Central memory CD4-positive, alpha-beta T cell (primary cell): ENCODE measurements at places on chromosomes 6 and 20.

DNA sequence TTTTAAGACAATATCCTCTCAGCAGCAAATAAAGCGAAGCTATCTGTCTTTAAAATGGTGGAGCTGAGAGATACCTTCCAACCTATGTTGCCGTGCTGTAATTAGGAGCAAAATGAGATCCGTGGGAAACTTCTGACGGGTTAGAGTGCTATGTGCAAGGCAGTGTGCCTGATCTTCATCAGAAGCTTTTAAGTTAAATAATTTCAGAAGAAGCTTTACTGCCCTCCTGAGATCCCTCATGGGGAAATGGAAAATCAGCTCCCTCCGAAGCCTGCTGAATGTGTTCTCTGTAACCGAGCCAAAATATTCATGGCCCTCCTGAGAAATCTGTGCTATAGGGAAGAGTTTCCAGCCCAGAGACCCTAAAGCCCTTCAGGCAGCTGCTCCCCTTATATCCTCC lies 43.7 kb upstream of the TBC1D7 start:
- DNase-seq = no peak

- DNase-seq = no peak
These were observed 161.9 kb downstream of the PAX1 start for GRCh38 chr20:21867353-21867752.

- DNase-seq = no peak
These were observed 49.5 kb upstream of the TULP4 start for GRCh38 chr6:158262755-158263154.

GRCh38 chr6:149852180-149852579 lies 12.0 kb downstream of the LRP11 start:
- DNase-seq = no peak

DNA sequence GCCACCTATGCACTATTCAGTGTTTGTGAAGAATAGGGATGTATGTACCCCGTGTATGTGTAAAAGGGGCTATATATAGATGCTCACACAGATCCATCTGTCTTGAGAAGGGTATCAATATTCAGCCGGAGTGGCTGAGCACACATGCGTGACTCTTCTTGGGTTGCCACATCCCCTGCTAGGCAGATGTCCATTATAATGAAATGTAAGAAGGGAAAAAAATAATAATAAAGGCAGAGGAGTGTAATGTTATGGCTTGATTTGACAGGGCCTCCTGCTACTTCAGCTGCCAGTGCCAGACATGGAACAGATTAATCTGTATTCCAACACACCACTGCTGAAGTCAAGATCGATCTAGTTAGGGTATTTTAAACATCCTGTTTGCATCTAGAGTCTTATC lies 74.2 kb upstream of the VSTM2L start:
- no peak for DNase-seq

- DNase-seq = no peak
These were observed 1.3 kb downstream of the KCNQ2 start for GRCh38 chr20:63471002-63471716.

DNA sequence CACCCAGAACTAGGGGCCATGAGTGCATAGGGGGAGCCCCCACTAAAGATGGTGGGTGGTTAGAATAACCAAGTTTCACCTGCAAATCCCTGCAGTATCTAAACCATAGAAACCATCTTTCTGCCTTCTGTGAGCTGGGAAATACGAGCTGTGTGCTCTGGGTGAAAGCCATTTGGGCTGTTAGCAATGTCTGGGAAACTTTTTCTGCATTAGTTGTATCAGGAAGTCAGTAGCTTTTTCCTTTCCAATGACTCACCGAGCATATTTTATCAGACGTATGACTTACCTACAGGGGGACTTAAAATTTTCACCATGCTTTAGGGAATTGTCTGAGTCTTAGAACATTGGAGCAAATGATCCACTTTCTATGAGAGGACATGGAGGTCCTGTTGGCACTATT lies 584.0 kb downstream of the QKI start:
- DNase-seq = no peak

GRCh38 chr20:57464642-57465211 lies 60.2 kb downstream of the CTCFL start:
- DNase-seq = no peak

DNA sequence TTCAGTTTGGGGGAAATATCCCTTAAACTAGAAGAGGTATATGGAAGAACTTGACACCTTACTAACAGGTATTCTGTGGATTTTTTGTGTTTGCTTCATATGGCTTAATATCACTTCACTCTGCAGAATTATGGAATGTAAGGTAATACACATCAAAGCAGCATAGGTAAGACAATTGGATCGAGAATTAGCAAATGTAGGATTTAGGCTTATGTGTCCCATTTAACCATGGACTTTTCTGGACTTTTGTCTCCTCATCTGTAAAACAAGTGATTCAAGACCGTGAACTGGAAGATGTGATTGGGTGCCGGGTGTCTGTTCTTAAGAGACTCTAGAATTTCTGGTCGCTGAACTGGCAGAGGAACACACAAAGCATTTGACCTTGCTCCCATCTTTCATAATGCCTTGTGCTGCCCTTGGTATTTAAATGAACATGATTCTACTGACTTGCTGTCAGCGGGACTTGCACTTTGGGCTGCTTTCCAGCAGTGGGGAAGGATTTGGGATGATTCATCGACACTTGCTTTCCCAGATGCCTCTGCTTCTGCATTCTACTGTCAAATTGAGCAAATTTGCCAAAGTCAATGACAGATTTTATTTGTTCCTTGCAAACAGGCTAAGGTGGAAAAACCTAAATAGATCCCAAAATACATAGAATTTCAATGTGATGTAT lies 199.8 kb downstream of the PLCB1 start:
- no peak for DNase-seq

- DNase-seq = no peak
These were observed 52.8 kb upstream of the UST start for GRCh38 chr6:148693882-148694484.

DNA sequence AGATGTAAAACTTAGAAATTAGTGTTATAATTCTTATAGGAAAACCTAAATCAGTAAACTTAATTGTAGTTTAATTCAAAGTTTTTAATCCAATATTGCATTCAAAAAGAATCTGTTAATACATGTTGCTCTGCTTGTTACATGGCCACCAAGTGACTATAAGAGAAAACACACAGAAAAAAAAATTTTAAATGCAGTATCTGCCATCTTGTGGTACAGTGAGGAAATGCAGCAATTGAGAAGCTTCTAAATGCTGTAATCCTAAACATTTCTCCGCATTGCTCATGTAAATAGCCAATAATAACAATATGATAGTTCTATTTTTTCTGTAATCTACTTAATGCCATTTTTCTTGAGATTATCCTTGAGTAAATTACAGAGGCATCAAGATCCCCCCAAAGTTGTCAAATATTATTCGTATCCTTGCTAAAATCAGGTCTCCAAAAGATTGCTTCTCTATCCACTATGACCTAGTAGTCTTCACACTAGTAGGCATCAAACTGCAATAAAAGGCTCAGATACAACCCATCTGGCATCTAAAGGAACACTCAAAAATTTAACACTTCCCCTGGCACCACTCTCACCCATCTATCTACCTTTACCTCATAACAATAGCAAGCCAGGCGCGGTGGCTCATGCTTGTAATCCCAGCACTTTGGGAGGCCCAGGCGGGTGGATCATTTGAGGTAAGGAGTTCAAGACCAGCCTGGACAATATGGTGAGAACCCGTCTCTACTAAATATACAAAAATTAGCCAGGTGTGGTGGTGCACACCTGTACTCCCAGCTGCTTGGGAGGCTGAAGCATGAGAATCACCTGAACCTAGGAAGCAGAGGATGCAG lies 34.6 kb downstream of the HDAC2 start:
- DNase-seq = peak; percentile 3

GRCh38 chr20:37007898-37008649 lies 56.6 kb upstream of the SAMHD1 start:
- DNase-seq = peak; percentile 52

- no peak for DNase-seq
These were observed 147.2 kb upstream of the SNX9 start for GRCh38 chr6:157675831-157676230.

DNA sequence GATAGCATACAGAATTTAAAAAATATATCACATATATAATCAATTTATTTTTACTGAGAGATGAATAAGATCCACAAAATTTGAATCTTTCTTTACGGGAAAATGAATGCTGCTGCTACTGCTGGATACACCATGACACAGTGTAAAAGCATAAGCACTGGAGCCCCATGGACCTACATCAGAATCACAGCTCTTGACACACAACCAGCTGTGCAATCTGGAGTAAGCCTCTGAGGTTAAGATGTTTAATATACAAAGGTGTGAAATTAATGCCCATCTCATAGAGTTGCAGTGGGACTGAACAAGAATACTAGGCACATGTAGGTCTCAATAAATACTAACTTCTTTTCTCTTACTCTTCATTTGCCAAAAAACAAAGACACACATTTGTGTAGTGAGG lies 48.1 kb downstream of the MAN1A1 start:
- DNase-seq = no peak

- DNase-seq = no peak
These were observed 135.4 kb upstream of the GGTLC1 start for GRCh38 chr20:24124003-24124402.

GRCh38 chr6:2314641-2315040 lies 69.2 kb upstream of the GMDS start:
- DNase-seq = no peak

DNA sequence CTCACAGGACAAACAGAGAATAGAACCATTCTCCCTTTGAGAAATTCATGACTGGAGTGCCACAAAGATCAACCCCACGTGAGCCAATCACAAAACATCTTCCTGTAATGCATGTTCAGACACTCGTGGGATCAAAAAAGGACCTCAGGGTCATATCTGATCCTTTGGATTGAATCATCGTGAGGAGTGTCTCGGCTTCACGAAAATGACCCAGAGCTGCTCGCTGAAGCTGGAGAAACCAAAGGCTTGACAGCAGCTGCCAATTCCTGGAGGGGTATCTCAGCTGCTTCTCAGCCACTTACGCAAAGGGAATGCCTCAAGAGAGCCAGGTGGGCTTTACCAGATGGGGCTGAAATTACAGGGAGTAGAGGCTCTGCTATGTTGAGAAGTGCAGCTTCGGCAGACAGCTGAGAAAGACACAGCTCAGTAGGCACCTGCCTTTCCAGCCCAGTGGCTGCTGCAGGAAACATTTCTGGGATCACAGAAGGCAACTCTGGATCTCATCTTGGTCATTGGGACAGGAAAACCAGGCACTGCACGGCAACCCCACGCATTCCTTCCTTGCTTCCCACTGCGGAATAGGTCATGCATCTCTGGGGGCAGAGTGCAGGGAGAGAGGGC lies 813.1 kb downstream of the KIF16B start:
- DNase-seq = no peak

GRCh38 chr6:2103765-2104523 lies 141.5 kb downstream of the GMDS start:
- peak; percentile 24 for DNase-seq

DNA sequence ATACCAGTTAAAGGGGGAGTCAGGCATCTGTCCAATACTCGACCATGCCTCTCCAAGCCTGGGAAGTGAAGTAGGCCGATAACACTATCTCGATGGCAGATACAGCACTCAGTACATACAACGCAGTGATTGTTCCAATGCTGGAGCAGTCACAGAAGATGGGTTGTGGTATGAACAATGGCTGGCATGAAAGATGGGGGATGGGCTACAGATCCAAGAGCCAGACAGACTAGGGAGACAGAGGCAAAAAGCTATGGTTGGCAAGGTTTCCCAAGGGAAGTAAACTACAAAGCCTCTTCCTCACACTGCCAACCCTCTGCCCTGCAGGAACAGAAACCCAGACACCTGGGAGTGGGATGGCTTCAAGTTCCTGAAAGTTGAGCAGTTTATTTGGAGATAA lies 19.2 kb downstream of the FKBP1A start:
- no peak for DNase-seq

DNA sequence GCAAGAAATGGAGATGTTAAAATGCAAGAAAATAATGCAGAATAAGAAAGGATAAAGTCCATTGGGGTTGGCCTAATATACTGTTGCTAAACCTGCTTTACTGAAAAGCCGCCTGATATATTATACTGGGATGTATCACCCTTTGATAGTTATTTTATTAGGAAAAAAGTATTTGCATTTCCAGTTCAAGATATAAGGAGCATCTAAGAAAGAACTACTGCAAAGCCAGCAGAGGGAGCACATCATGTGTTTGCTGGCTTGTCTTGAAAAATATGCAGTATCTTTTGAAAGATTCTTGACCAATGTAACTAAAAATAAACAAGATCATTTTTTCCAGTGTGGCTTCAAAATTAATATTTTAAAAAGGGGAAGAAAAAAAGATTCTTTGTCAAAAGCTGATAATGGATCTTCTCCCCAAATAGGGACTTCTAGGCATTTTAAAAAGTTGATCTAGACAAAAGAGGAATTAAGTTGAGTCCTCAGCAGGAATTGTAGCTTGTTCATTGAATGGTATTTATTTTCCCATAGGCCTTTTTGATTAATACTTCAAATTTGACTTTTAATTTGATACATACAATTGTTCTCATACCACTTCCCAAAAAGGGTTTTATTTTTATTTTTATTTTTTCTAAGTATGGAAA lies 214.9 kb downstream of the ZFAND3 start:
- no peak for DNase-seq

DNA sequence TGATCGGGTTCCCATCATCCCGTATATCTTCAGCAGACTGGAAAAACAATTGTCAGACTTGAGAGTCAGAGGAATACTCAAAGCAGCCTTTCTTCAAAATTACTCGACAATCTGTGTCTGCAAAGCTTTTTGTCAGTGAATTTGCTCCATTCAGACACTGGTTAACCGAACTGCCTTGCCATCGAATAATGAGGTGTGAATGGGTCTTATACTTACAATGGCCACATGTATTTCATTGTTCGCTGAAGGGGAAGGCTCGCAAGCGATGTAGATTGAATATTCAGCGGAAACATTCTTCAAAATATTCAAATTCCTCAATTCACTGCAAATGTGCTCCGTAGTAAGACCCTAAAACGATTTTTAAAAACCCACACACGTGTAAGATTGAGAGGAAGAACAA lies 32.9 kb downstream of the JAG1 start:
- DNase-seq = no peak

DNA sequence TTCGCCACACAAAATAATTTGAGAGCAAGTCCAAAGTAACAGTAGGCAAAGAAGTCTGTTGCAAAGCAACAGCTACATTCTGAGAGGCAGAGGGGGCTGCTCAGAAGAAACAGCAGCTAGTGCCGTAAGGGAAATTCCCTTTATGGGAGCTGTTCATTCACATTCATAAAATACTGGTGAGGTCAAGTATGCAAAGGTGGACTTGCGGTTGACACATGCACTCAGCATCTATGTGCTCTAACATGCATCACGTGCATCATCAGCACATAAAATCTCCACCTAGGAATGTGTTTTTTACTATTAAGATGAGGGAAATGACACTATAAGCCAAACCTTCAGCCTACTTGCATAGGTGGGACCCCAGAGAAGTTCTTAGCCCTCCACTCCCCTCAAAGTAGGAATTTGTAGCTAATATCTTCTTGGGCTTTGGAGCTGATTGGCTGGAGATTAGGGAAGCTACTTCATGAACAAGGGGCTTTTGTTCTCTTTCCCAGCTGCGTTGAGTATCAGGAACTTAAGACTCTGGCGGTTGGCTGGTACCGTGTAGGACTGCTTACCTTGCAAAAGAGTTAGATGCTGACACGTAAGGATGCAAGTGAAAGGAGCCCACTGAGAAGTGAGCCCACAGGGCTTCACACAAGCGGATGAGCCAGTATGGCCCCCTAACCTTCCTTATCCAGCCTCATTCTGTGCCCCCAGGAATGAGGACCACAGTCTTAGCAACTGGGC lies 12.4 kb downstream of the CST3 start:
- no peak for DNase-seq

- no peak for DNase-seq
These were observed 13.7 kb upstream of the HINT3 start for GRCh38 chr6:125942672-125943527.

- no peak for DNase-seq
These were observed 55.6 kb downstream of the BMP5 start for GRCh38 chr6:55819811-55820210.
